ENCODE measurements at places on chromosomes 3 and 15. TPM values are rescaled to one million over a fixed set of nuclear protein-coding genes. Genes with fewer than 3 reads are reported as not detected.

Gene ZNF619
- total RNA-seq, result 1.4 TPM

Gene COL8A1
- not detected for total RNA-seq

Gene FOXL2NB
- total RNA-seq, result not detected

Gene NRG4
- total RNA-seq, result not detected

Gene ANKRD63
- not detected for total RNA-seq

Gene TRPM1
- total RNA-seq, result not detected

DNA sequence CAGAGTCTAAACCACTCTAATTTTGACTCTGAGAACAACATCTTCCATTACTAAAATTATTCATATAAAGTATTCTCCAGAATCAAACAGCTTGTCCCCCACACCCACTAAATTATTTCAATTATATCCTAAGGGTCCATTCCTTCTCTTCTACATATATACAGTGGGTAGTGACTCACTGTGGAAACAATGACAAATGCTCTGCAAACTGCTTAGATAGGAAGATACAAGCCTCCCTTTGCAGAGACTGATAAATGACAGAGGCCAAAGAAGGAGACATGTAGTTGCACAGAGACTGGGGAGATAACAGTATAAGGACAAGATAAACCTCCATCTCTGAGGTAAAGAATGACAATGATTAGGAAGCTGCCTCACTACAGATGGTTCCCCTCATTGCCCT is 1087.4 kb downstream of the AGBL1 start:
- no peak for DNase-seq

DNA sequence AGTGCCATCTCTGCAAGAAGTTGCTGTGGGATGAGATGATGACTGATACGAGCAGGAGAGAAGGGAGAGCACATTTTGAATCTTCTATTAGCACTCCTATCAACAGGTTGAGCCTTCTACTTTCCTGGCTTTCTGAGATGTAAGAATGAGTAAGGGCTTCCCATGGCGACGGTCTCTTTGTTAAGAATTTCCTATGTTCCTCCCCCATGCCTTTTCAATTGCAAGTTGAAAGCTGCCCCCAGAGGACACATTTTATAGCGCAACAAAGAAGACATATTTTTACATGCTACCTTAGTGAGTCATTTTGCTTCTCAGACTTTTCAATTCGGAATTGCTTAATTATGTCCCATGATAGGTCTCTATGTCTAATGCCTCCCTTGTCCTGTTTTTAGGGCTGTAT is 71.3 kb upstream of the LRTM1 start:
- DNase-seq, result peak; percentile 2

- no peak for DNase-seq
Measured at GRCh38 chr15:101159936-101160815, 91.7 kb downstream of the CHSY1 start.

DNA sequence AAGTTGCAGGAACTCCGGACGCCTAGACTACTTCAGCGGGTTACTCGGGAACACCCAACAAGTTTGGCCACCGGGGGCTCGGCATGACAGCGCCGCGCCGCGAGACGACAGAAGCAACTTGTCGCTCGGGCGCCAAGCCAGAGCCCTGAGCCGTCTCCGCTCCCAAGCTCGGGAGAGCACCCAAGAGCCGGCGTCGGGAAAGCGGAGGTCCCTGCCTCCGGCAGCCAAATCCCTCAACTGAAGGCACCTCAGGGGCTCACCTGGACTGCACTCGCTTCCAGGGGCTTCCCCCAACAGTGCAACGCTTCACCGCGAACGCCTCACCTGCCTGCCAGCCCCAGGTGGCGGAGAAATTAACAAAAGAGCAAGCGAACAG is 640 bp downstream of the MB21D2 start:
- DNase-seq, result peak; percentile 80

DNA sequence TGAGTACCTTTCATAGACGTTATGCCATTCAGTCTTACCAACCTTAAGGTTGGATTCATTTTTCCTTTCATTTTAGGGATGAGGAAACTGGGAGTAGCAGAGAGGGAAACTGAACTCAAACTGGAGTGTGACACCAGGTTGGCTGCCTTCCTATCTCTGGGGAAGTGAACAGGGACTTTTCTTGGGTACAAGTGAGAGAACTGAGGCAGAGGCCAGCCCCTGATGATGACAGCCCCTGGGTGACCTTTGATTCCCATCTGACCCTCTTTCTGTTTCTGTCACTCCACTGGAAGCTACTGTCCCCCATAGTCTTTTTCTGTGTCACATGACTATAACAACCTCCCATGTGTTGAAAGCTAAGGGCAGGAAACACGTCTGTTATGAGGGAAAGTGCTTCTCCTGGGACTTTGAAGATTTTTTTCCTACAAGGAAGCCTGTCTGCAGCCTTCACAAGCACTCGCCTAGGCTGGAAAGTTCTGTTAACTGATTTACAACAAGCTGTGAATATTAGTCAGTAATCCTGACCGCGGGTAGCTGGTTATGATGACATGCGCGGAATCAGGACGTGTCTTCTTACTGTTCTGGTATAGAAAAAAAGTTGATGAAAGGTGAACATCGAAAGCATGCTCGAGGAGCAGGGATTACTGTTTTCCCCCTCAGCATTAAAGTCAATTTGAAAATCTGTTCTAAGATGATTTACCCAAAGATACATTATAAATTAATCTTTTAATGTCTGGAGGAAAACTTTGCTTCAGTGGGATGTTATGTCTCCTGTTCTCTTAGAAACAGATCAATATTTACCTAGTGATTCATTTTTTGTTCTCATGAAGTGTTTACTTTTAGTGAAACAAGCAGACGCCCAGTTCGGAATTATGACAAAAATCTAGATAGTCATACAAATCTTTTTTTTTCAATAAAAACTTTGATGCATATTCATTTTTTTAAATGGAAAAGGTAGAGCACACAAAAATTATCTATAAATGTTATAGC is 31.5 kb downstream of the ABHD2 start:
- peak; percentile 97 for DNase-seq

DNA sequence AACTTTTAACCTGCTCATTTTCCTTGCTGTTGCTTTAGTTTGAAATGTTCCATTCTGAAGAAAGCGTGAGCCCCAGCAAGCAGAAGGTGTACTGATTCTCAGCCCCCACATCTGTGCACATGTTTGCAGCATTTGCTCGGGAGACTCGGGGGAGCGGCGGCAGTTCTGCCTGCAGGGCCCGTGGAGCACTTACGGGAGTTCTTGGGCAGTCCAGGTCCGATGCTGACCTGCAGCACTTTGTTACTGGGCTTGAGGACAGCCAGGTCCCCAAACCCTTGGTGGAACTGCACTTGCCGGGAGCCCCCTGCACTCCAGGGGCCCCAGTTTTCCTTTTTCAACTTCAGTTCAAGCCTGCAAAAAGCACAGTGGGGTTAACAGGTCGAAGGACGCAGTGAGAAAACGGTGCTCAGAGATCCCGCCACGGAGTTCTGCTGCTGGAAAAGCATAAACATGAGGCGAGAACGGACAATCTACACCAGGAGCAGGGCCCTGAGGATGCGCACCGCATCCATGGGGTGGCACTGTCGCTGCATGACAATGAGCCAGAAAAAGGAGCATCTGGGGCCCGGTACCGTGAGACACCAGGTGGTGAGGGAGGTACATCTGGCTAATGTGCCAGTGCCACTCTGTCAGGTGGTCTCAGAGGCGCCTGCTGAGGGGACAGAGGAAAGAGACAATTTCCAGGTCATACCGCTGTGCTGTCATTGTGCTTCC is 45.6 kb upstream of the LDHAL6B start:
- DNase-seq, result peak; percentile 51

DNA sequence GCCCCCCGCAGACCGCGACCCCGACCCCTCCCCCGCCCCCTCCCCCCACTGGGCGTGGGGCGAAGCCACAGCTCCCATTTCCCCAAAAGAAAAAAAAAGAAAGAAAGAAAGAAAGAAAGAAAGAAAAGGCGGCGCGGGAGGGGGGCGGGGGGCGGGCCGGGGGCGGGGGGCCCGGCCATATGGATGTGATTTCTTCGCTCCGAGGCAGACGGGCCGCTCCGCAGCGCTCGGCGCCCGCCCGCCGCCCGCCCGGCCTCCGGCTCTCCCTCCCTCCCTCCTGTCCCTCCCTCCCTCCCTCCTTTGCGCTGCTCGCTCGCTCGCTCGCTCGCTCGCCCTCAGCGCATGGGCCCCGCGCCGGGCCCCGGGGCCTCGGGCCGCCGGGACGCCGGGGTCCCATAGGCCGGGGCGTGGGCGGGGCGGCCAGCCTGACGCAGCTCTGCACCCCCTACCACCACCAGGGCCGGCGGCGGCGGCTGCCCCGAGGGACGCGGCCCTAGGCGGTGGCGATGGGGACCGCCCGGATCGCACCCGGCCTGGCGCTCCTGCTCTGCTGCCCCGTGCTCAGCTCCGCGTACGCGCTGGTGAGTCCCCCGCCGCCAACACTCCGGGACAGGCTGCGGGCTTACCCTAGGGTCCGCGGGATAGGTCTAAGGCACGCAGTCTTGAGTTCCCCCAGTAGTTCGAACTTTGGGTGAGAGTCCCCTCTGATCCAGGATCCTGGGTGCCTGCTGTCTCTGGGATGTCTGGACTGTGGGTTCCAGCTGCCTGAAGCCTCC is 5.7 kb downstream of the PTH1R start:
- DNase-seq, result no peak

GRCh38 chr3:184320104-184320445 is 5.7 kb downstream of the EIF4G1 start:
- peak; percentile 91 for DNase-seq

GRCh38 chr3:136612512-136612911 is 139.7 kb downstream of the STAG1 start:
- no peak for DNase-seq

DNA sequence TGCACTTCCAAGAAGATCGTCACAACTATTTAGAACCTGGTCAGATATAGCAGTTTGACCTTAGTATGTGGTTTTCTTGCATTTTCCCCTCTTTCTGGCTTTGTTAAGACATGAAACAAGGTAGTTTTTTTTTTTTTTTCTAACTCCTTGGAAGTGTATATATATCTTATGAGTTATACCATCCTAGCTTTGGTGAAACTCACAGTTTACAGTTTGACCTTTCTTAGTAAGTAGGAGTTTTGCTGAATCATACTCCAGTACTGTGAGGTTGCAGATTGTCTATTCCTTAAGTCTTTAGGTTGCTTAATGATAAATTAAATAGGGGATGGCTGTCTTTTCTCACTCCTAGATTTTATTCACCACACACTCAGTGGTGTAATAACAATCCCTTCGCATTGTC is 325.0 kb downstream of the RBMS3 start:
- no peak for DNase-seq

- no peak for DNase-seq
Measured at GRCh38 chr3:130299531-130299930, 45.9 kb upstream of the COL6A5 start.

- peak; percentile 24 for DNase-seq
Measured at GRCh38 chr3:37700466-37701248, 161.0 kb upstream of the CTDSPL start.

- DNase-seq, result no peak
Measured at GRCh38 chr15:72168131-72168807, 29.3 kb downstream of the GRAMD2A start.

DNA sequence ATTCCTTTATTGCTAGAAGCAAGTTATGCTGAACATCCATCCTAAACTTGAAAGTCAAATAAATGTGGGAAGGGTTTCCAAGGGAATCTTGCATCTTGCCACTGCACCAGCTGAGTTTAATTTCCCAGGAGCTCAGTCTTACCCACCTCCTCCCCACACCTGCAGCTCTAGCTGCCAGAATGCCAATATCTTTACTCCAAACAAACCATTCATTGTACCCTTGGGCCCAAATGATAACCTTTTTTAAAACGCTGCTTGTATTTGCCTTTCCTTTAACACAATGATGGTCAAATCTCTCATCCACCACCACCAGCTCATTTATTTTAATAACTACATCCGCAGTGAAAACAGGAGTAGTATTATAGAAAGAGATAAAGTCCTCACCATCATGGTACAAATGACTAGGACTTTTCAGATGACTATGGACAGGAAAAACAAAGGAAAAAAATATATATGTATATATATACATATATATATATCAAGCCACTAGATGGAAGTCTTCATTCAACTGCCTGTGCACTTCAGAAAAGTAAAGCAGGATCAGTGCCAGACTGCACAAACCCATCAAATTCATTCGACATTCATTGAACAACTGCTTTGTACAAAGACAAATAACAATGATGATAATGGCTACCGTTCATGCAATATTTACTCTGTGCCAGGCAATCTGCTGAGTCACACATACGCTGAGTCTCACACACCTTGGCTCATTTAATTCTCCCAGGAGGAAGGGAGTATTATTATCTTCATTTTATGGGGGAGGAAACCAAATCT is 44.0 kb downstream of the BFSP2 start:
- DNase-seq, result peak; percentile 40

DNA sequence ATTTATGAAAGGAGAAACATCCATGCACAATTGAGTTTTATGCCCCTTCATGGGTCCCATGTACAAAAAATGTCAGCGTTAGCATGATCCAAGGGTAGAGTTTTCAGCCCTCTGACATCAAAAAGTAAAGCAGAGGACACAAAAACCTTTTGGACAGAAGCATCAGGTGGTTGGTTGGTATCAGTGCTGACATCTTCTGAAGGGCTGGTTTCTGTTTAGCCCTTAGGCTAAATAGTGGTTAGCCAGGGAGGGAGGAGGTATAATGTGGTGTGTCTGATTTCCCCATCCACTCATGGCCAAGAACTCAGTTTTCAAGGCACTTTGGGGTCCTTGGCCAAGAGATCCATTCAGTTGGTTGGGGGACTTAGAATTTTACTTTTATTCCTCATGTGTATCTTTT is 16.5 kb downstream of the CCDC66 start:
- no peak for DNase-seq

DNA sequence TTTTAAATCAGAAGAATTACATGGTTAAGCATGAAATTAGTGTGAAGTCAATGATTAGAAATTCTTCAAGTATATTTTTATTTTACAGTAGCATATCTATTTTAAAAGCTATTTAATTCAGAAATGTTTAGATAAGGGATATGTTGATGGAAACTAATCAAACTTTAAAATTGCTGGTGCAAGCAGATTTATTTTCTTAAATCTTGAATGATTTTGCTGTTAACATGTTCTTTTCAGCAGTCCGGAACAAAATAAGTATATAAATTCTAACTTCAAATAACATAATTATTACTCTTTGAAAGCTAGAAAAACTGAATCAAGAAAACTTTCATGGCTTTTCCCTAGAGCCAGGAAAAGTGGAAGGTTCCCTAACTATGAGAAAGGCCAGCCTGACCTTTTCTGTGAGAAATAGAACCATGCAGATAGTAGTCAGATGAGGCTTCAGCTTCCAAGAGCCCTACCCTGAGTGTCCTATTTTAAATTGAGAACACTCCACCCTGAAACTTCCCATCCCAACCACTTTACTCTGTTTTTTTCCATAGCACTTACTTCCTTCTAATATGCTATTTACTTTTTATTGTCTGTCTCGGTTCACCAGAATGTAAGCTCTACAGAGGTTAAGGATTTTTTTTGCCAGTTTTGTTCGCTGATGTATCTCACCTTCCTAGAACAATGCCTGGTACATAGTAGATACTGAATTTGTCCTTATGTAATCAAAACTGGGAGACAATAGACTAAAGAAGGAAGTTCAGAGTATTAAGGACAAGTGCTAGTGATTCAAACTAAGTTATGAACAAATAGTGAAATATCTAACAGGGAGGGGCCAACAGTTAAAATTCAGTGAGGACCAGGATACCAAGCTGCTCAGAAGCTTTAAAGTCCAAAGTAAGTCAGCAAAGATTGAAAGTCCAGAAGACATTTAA is 66.8 kb downstream of the CD200R1L start:
- DNase-seq, result no peak
